NCI-H524 treated with DMSO at 0.1 percent for 48 hours (cell line): ENCODE measurements at places on chromosomes 11 and 22.

GRCh38 chr22:25382762-25383161 is 163.3 kb downstream of the CRYBB2 start:
- no peak for DNase-seq

DNA sequence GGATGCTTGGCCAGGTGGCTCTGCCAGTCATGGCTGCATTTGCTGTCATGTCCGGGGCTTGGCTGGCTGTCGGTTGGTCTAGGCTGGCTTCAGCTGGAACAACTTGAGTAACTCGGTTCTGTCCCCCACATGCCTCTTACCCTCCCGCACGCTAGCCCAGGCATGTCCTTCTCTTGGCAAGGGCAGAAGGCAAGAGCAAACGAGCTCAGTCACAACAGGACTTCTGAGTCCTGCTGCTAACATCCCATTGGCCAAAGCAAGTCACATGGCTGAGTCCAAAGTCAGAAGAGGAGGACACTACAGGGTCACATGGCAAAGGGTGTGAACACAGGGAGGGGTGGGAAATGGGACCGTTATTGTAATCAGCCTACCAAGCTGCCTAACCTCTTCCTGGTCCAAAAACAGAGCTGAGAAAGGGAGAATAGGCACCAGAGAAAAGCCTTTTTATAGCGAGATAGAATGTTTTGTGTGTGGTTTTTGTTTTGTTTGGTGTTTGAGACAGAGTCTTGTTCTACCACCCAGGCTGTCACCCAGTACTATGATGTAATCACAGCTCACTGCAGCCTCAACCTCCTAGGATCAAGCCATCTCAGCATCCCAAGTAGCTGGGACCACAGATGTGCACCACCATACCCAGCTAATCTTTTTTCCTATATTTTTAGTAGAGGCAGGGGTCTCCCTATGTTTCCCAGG is 81.9 kb downstream of the MN1 start:
- no peak for DNase-seq

DNA sequence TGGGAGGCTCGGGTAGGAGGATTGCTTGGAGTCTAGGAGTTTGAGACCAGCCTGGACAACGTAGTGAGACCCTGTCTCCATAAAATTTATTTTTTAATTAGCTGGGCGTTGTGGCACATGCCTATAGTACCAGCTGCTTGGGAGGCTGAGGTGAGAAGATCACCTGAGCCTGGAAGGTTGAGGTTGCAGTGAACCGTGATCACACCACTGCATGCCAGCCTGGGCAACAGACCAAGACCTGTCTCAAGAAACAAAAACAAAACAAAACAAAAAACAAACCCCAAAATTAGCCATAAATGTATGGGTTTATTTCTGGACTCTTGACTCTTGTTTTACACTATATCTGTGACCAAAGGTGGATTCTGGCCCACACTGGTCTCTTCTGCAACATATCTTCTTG is 41.6 kb downstream of the EIF3F start:
- DNase-seq, result no peak

DNA sequence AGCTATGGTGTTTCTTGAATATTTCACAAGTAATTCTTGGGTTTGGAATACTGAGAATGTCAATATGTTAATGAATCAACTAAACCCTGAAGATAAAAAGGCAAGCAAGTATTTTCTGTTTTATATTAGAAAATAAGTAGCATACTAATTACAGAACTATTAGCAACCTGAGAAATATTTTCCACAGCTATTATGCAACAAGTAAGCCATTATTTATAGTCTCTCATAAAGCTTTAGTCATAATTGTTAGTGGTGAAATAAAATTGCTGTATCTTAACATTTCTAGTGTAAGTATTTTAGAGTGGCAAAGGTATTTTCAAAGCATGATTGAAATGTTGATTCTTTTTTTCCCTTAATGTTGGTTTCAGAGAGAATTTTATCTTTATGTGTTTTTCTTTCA is 53.3 kb downstream of the FAR1 start:
- no peak for DNase-seq

- DNase-seq, result peak; percentile 41
Measured at GRCh38 chr11:20112291-20113148, 47.8 kb downstream of the DBX1 start.

DNA sequence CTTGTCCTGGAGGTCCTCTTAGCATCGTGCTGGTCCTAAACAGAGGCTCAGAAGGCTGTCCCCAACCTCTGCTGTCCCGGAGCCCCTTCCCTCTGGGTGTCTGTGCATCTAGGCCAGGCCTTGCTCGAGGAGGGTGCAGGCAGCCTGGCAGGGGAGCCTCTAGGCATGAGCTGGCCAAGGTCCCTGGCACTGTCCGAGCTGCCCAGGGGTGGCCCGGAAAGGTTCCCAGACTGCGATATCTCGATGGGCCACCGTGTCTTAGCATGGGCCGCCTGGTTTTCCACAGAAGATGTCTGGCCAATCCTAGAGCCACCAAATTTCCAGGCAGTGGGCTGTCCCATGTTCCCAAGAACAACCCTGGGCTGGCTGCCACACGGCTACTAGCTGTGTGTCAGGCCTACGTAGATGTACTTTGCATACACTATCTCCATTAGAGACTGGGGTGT is 24.6 kb upstream of the SMIM38 start:
- DNase-seq, result no peak

DNA sequence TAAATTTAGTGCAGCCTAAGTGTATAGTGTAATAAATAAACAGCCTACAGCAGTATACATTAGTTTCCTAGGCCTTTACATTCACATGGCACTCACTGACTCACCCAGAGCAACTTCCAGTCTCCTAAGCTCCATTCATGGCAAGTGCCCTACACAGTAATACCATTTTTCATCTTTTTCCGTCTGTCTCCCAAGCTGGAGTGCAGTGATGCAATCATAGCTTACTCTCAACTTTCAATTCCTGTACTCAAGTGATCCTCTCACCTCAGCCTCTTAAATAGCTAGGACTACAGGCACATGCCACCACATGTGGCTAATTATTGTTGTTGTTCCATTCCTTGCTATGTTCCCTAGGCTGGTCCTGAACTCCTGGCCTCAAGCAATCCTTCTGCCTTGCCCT is 54.4 kb downstream of the FCHSD2 start:
- no peak for DNase-seq

GRCh38 chr11:115409691-115410220 is 94.5 kb downstream of the CADM1 start:
- DNase-seq, result peak; percentile 87

- DNase-seq, result no peak
Measured at GRCh38 chr11:109422870-109423465, 978 bp downstream of the C11orf87 start.

- DNase-seq, result no peak
Measured at GRCh38 chr22:47043835-47044721, 281.6 kb downstream of the TBC1D22A start.

- DNase-seq, result no peak
Measured at GRCh38 chr11:77152846-77153245, 24.8 kb downstream of the MYO7A start.

DNA sequence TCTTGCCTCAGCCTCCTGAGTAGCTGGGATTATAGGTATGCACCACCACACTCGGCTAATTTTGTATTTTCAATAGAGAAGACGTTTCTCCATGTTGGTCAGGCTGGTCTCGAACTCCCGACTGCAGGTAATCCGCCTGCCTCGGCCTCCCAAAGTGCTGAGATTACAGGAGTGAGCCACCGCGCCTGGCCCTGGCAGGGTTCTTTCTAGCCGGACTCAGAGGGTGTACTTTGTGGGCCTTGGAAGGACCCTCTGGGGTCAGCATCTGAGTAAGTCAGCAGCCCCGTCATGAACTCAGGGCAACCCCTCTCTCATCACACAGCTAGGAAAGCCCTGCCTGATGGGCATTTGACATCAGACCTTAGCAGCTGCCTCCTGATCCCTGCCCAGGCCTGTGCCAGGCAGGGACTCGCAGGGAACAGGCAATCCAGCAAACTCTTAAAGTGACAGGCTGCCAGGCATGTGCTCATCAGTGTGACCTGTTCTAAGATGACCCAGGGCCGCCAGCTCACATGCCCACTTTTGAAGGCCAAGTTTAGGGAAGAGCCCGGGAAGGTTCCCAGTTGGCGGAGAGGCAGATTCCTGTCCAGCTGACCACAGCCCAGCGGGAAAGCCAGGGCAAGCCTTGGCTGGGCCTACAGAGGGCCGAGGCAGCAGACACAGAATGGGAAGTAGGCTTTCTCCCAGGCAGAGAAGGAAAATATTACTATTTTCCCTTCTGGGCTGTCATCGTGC is 92.9 kb downstream of the MORC2 start:
- DNase-seq, result no peak

- DNase-seq, result no peak
Measured at GRCh38 chr22:30201945-30202344, 44.6 kb downstream of the LIF start.

DNA sequence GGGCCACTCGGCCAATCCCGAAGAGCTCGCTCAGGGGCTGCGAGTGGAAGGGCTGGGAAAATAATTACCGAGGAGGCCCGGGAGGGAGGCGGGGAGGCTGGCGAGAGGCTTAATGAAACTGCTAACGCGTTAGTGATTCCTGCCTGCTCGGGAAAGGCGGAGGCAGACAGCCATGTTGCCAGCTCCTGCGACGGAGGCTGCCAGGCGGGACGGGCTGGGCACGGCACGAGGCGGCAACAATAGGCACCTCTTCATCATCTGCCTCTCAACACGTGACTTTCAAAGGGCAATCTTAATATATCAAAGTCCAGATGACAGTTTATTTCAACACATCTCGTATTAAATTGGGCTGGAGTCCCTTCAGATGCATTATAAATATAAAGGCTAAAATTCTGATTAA is 68.0 kb upstream of the TCF20 start:
- no peak for DNase-seq

GRCh38 chr22:50483977-50484853 is 2.4 kb upstream of the MIOX start:
- DNase-seq, result no peak

DNA sequence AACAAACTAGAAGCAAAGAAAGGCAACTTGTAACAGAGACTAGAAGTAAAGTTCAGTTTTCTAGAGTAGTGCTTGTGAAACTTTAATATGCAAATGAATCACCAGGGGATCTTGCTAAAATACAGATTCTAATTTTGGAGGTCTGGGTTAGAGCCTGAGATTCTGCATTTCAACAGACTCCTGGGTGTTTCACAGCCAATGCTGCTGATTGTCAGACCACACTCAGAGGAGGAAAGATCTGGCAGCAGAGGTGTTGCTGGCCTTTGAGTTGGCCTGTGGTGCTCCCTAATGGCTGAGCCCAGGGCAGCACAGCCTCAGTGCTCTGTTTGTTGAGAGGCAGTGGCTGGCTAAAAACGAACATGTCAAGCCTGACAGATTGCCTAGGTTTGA is 5.4 kb downstream of the CRY2 start:
- DNase-seq, result no peak

DNA sequence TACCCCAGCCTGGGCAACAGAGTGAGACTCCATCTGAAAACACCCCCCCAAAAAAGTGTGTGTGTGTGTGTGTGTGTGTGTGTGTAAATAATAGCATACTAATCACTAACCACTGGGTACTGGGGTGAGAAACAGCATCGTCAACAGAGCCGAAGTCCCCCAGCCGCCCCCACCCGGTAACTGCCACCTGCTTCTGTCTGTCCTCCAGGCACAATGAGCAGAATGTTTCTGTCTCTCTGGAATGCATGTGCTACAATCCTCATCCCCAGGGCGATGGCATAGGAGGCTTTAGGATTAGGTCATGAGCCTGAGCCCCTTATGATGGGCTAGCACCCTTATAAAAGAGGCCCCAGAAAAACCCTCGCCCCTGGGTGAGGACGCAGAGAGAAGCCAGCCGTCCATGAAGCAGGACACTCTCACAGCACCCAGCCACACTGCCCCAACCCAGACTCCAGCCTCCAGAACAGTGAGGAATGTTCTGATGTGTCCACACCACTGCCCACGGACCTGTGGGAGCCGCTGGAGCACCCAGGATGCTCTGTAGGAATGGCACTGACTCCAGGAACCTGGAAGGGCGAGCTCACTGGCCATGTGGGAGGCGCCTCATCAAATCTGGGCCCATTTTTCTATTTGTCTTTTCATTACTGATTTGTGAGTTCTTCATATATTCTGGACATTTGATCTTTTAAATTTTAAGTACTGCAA is 9.9 kb downstream of the TTLL8 start:
- DNase-seq, result no peak

DNA sequence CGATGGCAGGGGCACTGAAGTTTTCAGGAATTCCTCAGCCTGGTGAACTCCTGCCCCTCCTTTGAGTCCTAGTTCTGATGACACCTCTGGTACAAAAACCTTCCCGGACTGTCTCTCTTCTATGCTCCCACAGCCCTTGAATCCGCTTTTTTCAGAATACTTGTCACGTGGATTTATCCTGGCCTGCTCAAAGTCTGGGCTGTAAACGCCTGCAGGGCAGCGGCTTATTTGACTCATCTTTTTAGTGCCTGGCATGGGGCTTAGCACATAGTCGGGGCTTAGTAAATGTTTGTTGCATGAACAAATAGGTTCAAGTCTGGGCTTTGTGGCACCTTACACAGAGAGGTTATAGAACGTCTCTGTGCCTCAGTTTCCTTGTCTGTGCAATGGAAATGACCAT is 13.4 kb upstream of the KCNJ11 start:
- no peak for DNase-seq

GRCh38 chr11:24406389-24406788 is 90.5 kb upstream of the LUZP2 start:
- DNase-seq, result no peak

DNA sequence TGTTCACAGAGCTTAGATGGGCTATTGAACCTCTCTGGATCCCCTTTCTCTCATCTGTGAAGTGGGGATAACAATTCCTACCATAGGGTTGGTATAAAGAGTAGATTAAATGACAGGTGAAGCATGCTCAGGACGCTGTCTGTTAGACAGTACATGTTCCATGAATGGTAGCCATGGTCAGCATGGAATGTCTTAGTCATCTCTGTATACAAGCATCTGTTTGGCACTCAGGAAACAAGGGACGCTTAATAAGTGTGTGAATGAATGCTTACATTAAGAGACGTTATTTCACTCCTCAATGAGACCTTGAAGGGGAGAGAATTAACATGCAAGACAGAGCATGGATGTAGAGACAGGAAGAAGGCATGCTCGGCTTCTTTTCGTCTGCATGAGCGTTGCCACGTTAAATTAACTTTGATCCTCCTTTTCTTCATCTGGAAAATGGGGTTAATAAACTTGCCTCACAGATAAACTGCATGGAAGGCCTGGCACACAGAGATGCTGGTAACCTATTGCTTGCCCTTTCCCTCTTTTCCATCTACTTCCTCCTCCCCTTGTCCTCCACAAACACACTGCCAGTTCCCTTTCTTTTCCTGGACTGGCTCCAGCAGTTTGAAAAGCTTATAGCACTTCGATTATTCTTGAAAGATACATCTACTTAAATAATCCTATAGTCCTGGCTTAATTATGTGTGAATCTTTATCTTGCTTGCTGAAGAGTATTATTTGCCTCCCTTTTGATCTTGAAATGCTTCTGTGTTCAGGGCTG is 267.2 kb upstream of the MTNR1B start:
- no peak for DNase-seq

GRCh38 chr22:49525801-49526535 is 301.7 kb downstream of the BRD1 start:
- no peak for DNase-seq

- DNase-seq, result no peak
Measured at GRCh38 chr11:106585061-106585460, 433.2 kb downstream of the GUCY1A2 start.

- DNase-seq, result no peak
Measured at GRCh38 chr11:12174477-12175143, 64.2 kb downstream of the MICAL2 start.
